Iris pigment epithelial cell (primary cell): ENCODE measurements at places on chromosomes 13 and 19.

- no peak for DNase-seq
Measured at GRCh38 chr13:46387064-46387851, at the start of gene RUBCNL. TSS of gene RUBCNL (minus strand) at chr13:46387252. CDS start at chr13:46372475, 14,777 bp downstream.

DNA sequence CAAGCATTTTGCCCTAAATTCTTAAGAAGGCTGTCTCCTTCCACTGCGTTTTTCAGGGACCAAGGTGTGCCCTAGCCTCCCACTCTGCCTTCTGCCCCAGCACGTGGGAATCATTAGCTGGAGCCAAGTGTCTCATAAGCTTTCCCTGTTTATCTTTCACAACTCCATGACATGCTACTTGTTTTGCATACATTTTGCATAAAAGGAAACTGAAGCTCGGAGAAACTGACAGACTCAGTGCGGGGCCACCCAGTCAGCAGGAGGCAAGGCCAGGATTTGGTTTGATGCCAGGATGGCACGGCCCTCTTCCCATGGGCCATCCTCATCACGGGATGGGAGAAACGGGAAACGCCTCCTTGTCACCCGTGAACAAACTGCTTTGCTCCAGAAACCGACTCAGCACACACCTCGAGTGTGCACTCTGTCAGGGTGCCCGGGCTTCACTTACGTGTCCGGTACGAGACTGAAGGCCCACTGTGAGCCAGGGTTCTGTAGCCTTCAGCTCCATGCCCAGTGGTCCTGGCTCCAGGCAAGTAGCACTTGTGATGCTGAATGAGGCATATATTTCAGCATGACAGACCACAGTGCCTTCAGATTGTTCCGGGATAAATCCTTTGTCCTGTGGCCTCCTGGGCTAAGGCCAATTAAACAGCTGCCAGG, 9.6 kb downstream of the CEBPA start:
- DNase-seq: no peak

GRCh38 chr19:46634656-46635218, 1.3 kb downstream of the GNG8 start:
- DNase-seq: no peak

GRCh38 chr19:32181216-32181920, 164.0 kb upstream of the ZNF507 start:
- DNase-seq: no peak
